IMR-90 (cell line): ENCODE measurements at places on chromosomes 6 and 20. TPM values are rescaled to one million over a fixed set of nuclear protein-coding genes. Genes with fewer than 3 reads are reported as not detected.

DNA sequence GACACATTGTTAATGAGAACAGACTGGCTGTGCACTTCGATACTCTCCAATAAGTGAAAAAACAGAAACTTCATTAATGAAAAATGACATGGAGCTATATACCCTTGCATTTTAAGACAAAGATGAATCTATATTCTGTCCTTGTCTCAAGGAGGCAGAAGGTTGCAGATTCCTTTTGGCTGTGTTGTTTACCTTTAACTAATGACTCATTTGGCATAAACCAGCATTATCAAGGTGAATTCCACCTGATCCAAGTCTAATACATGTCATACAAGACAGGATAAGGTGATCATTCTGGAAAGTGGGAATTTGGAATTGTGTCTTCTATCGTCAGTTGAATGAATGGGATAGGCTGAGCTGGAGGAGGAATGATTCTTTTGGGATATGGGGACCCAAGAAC lies 192.9 kb downstream of the PLCB4 start:
- H3K27me3 ChIP-seq = no peaks in the 10 kb centered on the region
- H3K27ac ChIP-seq = no peak overlapping the region
- H3K4me1 ChIP-seq = peaks cover 7% of the 10 kb centered on the region

The ROS1 gene
- total RNA-seq = under 0.01 TPM in 2 replicates

The UBE3D gene
- 6.3 and 6.7 TPM in 2 replicates for total RNA-seq

- peaks cover 8% of the 10 kb centered on the region for H3K4me1 ChIP-seq
- no peaks in the 10 kb centered on the region for H3K27me3 ChIP-seq
- DNase-seq = no peak
- H3K36me3 ChIP-seq = no peaks in the 10 kb centered on the region
These were observed 26.7 kb downstream of the TNFAIP3 start for GRCh38 chr6:137893726-137894125.

DNA sequence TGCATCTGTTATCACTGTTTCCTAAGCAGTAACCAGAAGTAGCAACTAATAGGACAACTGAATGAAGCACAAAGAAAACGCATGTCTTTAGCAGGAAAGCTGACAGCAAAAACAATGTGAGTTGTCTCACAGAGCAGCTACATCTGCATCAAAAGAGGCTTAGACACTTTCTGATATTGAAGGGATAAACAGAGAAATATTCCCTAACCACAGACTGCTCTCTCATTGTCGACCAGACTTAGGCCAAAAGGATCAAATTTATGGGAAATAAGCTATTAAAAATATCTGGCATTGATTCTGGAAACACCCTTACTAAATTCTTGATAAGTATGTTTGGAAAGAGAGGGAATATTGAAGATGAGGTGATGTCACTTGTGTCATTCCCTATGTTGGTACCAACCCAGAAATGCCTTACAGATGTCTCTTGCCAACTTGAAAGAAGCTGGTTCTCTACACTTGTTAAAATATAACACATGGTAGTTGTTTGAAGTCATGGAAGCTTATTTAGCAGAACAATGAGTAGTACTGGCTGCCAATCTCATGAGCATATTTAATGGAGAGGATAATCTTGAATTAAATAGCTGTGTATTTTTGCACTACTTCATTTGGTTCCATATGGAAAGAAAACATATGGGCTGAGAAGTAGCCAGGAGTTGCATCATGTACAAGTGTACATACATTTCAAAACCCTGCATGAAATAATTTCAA lies 929.3 kb upstream of the MAN1A1 start:
- H3K27ac ChIP-seq = no peak overlapping the region
- no peak overlapping the region for H3K4me3 ChIP-seq
- no peak for DNase-seq
- no peaks in the 10 kb centered on the region for H3K27me3 ChIP-seq

The KIAA1755 gene
- total RNA-seq = 2.2 and 2.5 TPM in 2 replicates

DNA sequence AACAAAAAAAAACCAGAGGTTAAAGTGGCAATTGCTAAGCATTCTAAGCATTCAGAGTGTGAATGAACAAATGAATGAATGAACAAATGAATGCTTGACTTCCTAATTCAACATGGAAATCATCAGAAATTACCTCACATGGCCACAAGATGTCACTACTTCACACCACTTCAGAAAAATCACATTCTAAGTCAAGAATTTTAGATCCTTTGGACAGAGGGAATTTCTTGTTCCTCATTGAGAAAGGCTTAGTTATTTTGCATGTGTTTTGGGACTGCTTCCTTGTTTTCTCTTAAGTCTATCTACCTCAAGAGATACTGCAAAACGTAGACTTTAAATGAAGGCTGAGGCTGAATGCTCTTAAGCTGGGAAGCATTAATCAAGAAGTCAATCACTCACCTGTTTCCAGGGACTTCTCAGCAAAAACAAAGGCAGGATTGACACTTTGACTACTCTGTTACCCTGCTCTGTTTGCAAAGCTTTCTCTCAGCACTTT lies 120.2 kb downstream of the MBOAT1 start:
- H3K27me3 ChIP-seq = no peaks in the 10 kb centered on the region
- no peaks in the 10 kb centered on the region for H3K36me3 ChIP-seq
- H3K27ac ChIP-seq = no peak overlapping the region
- H3K4me3 ChIP-seq = no peak overlapping the region

DNA sequence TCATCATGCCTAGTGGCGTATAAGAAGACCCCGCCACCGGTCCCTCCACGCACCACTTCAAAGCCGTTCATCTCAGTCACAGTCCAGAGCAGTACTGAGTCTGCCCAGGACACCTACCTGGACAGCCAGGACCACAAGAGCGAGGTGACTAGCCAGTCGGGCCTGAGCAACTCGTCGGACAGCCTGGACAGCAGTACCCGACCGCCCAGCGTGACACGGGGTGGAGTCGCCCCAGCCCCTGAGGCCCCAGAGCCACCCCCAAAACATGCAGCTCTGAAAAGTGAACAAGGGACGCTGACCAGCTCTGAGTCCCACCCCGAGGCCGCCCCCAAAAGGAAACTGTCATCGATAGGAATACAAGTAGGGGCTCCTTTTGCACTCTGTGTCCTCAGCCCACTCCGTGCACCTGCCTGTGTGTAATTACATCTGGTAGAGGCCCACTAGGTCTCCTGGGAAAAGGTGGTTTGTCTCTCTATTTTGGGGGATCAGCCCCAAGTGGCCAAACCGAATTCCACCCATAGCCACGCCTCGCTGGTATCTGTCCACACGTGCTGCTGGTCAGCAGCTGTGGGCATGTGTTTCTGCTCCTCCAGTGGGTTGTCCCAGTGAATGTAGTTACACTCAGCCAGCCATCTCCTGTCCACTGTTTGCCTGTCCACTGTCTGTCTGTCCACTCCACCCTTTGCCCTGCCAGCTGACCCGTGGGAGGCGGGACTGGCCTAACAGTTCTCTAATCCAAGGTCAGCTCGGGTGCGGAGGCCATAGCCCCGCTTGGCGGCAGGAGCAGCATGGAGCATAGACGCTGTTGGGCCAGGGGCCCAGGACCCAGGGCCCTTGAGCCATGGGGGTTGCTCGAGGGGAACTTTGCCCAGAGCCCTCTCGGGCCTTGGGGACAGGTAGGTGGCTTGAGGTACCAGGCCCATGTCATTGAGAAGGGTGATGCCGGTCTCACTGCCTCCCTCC lies 44.3 kb upstream of the MYL9 start:
- peaks cover 59% of the 10 kb centered on the region for H3K36me3 ChIP-seq
- H3K4me3 ChIP-seq = no peak overlapping the region
- no peaks in the 10 kb centered on the region for H3K27me3 ChIP-seq
- H3K4me1 ChIP-seq = peaks cover 15% of the 10 kb centered on the region

DNA sequence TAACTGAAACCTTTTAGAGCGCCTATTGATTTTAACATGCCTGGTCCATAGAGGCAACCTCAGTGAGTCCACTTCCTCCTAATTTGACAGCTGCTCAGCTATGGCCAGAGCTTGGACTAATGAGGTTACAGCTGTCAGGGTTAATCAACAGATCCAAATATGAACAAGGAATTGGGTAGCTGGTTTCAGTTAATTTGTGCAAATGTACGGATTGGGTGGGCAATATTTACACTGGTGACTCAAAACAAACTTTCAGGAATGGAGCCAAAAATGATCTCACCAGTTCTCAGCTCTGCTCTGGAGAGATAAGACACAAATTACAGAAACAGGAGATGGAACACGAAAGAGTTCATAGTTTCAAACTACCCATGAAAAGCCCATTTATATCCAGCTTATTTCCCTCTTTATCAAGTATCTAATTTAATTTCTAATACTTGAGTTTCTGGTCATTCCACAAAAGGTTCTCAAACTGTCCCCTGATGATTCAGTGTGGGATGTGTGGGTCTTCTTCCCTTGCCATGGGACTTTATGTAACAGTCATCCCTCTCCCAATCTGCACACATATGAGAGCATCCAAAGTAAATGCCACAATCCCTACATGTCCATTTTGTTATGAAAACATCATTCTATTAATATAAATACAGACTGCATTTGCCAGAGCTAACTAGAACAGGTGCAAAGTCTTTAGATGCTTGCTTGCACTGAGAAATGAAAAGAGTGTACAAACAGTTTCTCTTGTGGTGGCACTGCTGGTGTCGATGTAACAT lies 149.9 kb downstream of the RPS12 start:
- H3K27me3 ChIP-seq = no peaks in the 10 kb centered on the region
- peaks cover 9% of the 10 kb centered on the region for H3K4me1 ChIP-seq
- peak; percentile 87 for DNase-seq
- no peak overlapping the region for H3K4me3 ChIP-seq
- no peaks in the 10 kb centered on the region for H3K36me3 ChIP-seq

- H3K27ac ChIP-seq = no peak overlapping the region
- no peaks in the 10 kb centered on the region for H3K36me3 ChIP-seq
- H3K4me3 ChIP-seq = no peak overlapping the region
- peak; percentile 86 for DNase-seq
- H3K27me3 ChIP-seq = peaks cover 15% of the 10 kb centered on the region
These were observed 32.5 kb downstream of the PNPLA1 start for GRCh38 chr6:36302227-36302976.

GRCh38 chr6:43091436-43091991 lies 15.4 kb downstream of the PTK7 start:
- no peak for DNase-seq
- H3K27ac ChIP-seq = no peak overlapping the region
- peaks cover 38% of the 10 kb centered on the region for H3K4me1 ChIP-seq
- no peaks in the 10 kb centered on the region for H3K27me3 ChIP-seq
- H3K36me3 ChIP-seq = no peaks in the 10 kb centered on the region

- no peaks in the 10 kb centered on the region for H3K27me3 ChIP-seq
- H3K4me1 ChIP-seq = no peaks in the 10 kb centered on the region
- H3K27ac ChIP-seq = peak overlapping the region; percentile 26
- peak overlapping the region; percentile 78 for H3K4me3 ChIP-seq
- no peaks in the 10 kb centered on the region for H3K36me3 ChIP-seq
These were observed 606 bp downstream of the ID4 start for GRCh38 chr6:19837511-19838441.

The PRL gene
- total RNA-seq = not detected in 2 replicates

GRCh38 chr6:20403766-20404640 lies 2.3 kb downstream of the E2F3 start:
- H3K27ac ChIP-seq = peak overlapping the region; percentile 84
- H3K4me1 ChIP-seq = peaks cover 3% of the 10 kb centered on the region; the same call in 1 of the 2 replicates
- peak overlapping the region; percentile 86 for H3K4me3 ChIP-seq
- DNase-seq = peak; percentile 58
- H3K36me3 ChIP-seq = 0 out of 2 replicates have a peak, but pooled peaks cover 4% of the 10 kb centered on the region

- H3K4me1 ChIP-seq = no peaks in the 10 kb centered on the region
- H3K36me3 ChIP-seq = no peaks in the 10 kb centered on the region
- no peaks in the 10 kb centered on the region for H3K27me3 ChIP-seq
- DNase-seq = peak; percentile 18
These were observed 391.8 kb downstream of the SAMD5 start for GRCh38 chr6:147900247-147900830.

- no peaks in the 10 kb centered on the region for H3K27me3 ChIP-seq
- H3K36me3 ChIP-seq = peaks cover 35% of the 10 kb centered on the region
- H3K4me1 ChIP-seq = no peaks in the 10 kb centered on the region
- H3K4me3 ChIP-seq = no peak overlapping the region
- no peak for DNase-seq
These were observed 7.4 kb downstream of the C6orf120 start for GRCh38 chr6:169709293-169709692.

GRCh38 chr6:54217018-54217417 lies 91.2 kb upstream of the TINAG start:
- H3K4me1 ChIP-seq = no peaks in the 10 kb centered on the region
- no peaks in the 10 kb centered on the region for H3K36me3 ChIP-seq
- no peaks in the 10 kb centered on the region for H3K27me3 ChIP-seq

DNA sequence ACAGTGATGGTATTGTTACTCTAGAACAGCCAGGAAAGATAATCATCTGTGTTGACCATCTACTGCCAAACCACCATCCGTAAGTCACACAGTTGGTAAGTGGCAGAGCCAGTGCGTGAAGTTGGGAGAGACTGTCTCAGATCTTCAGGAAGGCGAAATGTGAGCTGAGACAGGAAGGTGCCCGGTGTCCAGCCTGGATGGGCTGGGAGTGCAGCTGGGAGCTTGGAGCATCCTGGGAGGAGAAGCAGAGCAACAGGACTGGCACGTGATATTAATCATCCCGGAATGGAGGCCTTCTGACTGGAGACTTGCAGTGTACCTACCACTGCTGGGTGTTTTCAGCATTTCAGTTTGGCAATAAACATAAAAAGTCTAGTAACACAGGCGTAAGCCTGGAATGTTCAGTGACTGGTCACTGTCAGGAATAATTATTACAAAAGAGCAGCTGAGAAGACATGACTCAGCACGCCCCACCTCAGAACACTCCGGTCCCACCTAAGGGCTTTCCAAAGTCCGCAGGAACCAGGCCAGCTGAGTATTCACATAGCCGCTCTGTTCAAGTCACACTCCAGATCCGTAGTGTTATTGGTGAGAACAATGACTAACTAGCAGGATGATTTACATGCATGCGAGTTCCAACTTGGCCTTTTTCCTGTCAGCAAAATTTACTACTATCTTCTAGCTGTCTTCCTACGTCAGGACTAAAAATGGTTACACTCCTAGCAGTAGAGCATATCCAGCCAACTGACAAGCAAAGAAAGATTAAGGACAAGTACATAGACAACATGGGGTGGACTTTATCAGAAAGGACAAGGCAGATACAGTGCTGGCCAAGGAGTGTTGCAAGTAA lies 45.1 kb upstream of the PNRC1 start:
- H3K27me3 ChIP-seq = no peaks in the 10 kb centered on the region
- no peaks in the 10 kb centered on the region for H3K36me3 ChIP-seq
- H3K4me1 ChIP-seq = peaks cover 10% of the 10 kb centered on the region
- H3K4me3 ChIP-seq = peak overlapping the region; percentile 3; the same call in 1 of the 2 replicates
- H3K27ac ChIP-seq = peak overlapping the region; percentile 90

DNA sequence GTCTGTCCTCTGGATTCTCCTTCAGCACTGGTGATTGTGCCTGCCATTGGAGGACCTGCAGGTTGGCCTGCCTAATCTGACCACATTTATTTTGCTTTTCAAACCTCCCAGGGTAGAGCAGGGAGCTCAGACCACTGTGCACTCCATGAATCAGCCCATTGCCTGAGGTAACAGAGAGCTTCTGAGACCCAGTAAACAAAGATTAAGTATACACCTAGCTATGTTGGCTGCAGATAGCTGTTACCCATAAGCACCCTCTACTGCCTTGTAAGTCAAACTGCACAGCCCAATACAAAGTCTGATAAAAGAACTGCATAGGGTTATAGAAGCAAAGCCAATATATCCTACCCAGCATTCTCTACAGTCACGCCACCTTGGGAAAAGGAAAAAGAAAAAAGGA lies 338.7 kb downstream of the HTR1B start:
- H3K36me3 ChIP-seq = no peaks in the 10 kb centered on the region
- DNase-seq = peak; percentile 51
- no peak overlapping the region for H3K27ac ChIP-seq
- H3K27me3 ChIP-seq = no peaks in the 10 kb centered on the region
- H3K4me3 ChIP-seq = no peak overlapping the region

- H3K27me3 ChIP-seq = no peaks in the 10 kb centered on the region
- no peak overlapping the region for H3K27ac ChIP-seq
- DNase-seq = no peak
- H3K4me3 ChIP-seq = no peak overlapping the region
- no peaks in the 10 kb centered on the region for H3K4me1 ChIP-seq
- no peaks in the 10 kb centered on the region for H3K36me3 ChIP-seq
These were observed 17.8 kb downstream of the HLA-B start for GRCh38 chr6:31339210-31339609.

The RAD21L1 gene
- under 0.01 TPM in 1 of 2 replicates, not detected in the other for total RNA-seq

The SAMD5 gene
- 1.6 and 2.2 TPM in 2 replicates for total RNA-seq
